Body of pancreas (tissue), 4 donors: ENCODE measurements at places on chromosomes 6 and 20.

GRCh38 chr6:44676246-44676790, 288.8 kb downstream of the CDC5L start:
- DNase-seq: no peak

- no peak for DNase-seq
Observed at GRCh38 chr20:1500496-1500895, 9.3 kb upstream of the SIRPB2 start.

- DNase-seq: no peak
Observed at GRCh38 chr20:53837126-53837826, 233.1 kb downstream of the BCAS1 start.

- DNase-seq: no peak
Observed at GRCh38 chr20:44098657-44099056, 88.3 kb downstream of the JPH2 start.

- DNase-seq: no peak
Observed at GRCh38 chr6:81762606-81763005, 10.1 kb upstream of the TENT5A start.

DNA sequence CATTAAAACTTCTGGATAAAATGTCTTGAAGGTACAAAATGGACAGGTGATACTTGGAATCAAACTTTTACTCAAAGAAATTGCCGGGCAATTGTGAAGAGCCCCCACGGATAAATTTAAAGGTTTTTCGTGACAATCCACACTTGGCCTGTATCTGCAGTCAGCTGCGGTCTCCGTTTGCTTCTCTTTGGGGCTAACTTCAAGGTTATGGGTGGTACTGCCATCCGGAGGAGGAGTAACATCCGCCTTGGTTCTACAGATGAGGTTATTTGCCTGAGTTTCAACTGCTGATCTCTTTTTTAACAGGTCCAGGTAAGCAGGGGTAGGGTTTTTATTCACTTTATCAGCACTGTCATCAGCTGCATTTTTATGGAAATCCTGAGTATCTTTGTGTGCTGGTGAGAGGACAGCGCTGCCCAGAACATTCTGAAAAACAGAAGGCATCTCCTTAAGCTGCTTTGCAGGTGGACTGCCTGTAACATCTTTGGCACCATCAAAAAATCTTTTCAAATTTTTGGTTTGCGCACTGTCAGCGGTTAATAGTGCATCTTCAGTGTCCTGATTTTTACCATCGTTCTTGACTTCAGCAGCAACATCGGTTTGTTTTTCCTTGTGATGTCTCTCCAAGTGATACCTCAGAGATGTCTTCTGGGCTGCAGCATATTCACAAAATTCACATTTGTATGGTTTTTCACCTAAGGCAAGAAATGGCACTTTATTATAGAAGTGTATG, 16.9 kb downstream of the ZNF217 start:
- DNase-seq: no peak
